ENCODE measurements at places on chromosomes 7 and 10.

GRCh38 chr7:80790877-80791276 is 128.0 kb downstream of the SEMA3C start:
- no peak for DNase-seq

DNA sequence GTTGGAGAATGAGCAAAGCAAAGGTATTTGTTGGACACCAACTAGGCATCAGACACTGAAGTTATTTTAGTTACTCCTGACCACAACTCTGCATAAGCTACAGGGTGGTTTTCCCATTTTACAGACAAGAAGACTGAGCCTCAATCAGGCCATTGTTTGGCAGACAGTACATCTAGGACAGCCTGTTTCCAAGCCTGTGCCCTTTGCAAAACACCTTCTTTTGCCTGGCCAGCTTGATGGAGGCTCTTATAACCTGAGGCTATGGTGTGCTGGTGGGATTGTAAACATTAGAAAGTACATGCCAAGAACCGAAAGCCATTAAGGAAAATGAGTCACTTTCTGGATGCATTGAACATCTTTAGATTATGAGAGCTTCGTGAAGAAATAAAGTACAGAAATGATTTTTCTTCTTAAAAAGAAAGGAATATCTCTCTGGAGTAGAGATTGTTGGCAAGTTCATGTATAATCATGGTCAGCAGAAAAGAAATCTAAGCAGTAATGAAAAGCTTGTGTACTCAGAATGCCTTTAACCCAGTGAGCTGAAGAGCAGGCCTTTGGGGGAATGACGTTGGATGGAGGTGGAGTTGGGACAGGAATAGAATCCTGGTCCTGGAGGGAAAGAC is 140.6 kb downstream of the KIAA1217 start:
- no peak for DNase-seq

GRCh38 chr7:885893-886625 is 9.7 kb downstream of the GET4 start:
- no peak for DNase-seq

GRCh38 chr7:134710854-134711624 is 64.4 kb downstream of the BPGM start:
- no peak for DNase-seq

GRCh38 chr10:87054373-87055295 is 34.5 kb downstream of the FAM25A start:
- DNase-seq = no peak

DNA sequence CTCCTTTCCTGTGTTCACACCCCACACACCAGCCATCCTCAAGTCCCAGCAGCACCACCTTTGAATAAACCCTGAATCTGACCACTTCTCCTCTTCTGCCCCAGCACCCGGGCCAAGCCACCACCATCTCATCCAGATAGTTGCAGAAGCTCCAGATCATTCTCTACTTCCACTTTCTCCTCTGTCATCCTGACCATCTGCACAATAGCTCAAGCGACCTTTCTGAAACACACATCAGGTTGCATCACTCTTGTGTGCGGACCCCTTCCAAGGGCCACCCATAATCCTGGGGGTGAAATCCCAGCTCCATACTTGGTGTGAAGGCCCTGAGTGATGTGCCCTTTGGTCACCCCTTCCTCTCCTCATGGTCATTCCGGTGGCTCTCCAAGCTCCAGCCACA is 187.4 kb upstream of the GALNT17 start:
- DNase-seq = no peak

GRCh38 chr10:124308056-124308645 is 110.6 kb downstream of the OAT start:
- DNase-seq = no peak

DNA sequence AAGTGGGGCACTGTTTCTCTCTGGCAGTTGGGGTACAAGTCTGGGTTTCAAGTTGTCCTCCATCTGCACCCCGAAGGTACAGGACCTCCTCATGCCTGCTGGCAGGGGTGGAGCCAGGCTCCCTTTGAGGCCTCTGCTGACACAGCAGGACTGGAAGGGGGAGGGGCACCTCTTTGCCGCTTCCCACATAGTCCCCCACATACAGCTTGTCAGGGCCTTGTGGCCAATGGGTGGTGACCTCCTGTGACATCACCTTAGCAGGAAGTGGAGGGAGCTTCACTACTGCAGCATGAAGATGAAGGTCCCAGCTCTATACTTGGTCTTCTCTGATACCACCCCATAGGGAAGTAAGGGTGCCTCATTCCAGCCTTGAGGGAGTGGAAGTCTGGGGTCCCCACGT is 167.8 kb downstream of the RAMP3 start:
- no peak for DNase-seq

- no peak for DNase-seq
Measured at GRCh38 chr10:125284875-125285597, 124.7 kb upstream of the CTBP2 start.

GRCh38 chr7:143487566-143487965 is 9.9 kb downstream of the TAS2R41 start:
- DNase-seq = peak; percentile 60

DNA sequence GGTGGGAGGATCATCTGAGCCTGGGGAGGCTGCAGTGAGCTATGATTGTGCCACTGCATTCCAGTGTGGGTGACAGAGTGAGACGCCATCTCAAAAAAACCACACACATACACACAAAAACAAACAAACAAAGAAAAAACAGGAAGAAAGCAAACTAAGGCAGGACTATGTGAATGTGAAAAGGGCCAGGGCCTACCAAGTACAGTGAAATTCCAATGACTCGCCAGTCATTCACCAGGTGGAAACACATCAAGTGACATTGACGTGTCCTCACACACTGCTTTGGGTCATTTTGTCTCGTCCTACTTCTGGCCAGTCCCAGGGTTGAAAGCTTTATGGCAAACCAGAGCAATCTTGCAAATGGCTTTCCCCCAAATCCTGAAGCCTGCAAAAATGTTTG is 79.9 kb downstream of the HIP1 start:
- DNase-seq = no peak

DNA sequence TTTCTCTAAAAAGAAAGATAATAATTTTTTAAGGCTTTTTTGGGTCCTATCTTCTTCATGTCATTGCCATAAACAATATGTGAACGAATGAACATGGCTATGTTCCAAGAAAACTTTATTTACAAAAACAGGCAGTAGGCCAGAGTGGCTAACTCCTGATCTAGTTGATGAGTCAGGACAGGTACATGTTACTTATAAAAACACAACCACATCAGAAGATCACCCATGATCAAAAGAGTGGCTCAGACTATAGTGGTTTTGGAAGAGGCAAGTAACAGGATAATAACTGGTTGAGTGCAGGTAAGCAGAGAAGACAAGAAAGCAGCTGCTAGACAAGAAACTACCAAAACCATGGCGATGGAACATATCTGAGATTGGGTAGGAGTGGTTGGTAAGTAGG is 468.7 kb downstream of the KCNMA1 start:
- no peak for DNase-seq

DNA sequence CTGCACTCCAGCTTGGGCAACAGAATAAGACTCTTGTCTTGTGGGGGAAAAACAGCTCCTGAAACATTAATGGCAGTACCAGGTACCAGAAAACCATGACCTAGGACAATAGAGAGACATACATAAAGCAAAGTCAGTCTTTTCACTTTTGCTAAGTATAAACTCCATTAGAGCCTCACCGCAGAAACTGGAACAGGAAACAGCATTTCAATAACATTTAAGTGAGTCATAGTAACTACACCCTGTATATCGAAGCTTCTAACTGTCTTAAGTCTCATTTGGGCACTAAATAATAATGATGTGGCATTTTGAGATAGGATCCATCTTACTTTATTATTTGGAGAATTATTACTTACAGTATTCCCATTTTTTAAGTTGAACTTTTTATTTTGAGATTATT is 517.8 kb upstream of the CELF2 start:
- no peak for DNase-seq

- DNase-seq = no peak
Measured at GRCh38 chr10:114611617-114612016, 46.5 kb downstream of the ABLIM1 start.

DNA sequence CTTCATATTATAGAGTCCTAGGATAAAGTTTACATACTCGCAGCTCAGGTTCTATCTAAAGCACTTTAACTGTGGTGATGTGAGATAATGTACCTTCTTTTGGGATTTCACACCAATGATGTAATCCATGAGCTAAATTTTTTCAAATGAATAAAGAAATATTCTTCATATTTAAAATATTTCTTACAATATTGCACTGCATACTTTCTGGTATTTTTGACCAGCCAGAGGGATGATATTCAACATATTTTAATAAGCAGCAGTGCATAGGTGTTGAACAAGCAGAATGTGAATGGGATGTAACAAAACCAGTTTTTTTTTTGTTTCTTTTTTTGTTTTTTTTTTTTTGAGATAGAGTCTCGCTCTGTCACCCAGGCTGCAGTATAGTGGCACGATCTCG is 73.2 kb upstream of the TRIM24 start:
- DNase-seq = no peak

DNA sequence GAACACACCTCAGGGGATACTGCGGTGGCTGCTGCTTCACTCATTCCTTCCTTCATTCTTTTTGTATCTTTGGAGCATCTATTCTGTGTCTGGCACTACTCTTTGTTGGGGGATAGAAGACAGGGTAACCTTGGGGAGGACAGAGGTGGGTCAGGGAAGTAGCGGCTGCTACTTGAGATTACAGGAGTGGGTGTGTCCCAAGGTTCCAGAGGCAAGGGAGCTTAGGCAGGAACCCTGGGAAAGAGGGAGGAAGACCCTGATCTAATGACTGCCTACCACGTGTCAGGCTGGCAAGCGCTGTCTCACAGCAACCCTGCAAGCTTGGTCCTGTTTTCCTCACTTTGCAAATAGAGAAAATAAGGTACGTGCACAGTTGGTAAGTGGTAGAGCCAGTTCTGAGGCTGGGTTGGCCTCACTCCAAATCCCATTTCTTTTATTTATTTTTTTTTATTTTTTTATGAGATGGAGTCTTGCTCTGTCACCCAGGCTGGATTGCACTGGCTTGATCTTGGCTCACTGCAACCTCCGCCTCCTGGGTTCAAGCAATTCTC is 985.9 kb upstream of the ZNF722 start:
- no peak for DNase-seq

- DNase-seq = no peak
Measured at GRCh38 chr10:62708569-62708968, 96.0 kb upstream of the ADO start.

- DNase-seq = no peak
Measured at GRCh38 chr10:36198322-36198721, 556.2 kb upstream of the FZD8 start.

DNA sequence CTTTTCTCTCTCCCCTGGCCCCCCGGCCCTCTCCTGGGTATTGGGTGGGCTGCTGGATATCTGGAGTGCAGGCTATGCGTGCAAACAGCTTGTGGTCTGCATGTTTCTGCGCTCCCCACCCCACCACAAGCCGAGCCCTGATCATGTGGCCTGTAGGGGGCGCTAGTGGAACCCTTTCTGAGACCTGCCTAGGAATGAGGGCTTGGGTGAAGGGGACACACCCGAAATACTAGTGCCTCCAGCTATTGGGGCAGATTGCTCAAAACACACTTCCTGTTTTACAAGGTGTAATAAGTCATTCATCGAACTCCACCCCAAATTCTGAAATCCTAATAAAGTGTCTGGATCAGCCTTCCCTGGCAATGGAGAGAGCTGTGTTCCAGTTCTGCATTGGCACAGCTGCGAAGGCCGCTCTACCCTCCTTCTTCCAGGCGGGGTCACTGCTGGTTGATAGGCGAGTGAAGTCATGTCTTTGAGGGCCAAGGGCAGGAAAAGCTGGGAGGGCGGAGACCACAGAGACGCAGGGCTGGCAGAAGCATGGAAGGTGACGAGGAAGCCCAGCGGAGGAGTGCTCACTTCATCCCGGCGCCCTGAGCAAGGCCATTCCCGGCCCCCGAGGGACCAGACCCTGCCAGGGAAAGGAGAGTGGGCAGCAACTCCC is 19.8 kb upstream of the PRRT4 start:
- DNase-seq = no peak

DNA sequence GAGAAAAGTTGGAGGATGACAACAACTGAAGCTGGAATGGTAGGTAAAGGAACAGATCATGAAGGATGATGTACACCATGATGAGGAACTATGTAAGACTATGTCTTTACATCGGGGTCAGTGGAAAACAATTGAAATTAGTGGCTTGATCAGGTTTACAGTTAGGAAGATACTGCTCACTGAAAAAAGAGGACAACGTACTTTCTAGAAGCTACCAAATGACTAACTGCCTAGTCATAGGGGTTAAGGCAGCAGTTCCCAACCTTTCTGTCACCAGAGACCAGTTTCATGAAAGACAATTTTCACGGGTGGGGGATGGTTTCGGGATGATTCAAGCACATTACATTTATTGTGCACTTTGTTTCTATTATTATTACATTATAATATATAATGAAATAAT is 91.6 kb upstream of the ANKRD1 start:
- DNase-seq = no peak

- DNase-seq = no peak
Measured at GRCh38 chr7:27802999-27803398, 63.0 kb downstream of the TAX1BP1 start.

DNA sequence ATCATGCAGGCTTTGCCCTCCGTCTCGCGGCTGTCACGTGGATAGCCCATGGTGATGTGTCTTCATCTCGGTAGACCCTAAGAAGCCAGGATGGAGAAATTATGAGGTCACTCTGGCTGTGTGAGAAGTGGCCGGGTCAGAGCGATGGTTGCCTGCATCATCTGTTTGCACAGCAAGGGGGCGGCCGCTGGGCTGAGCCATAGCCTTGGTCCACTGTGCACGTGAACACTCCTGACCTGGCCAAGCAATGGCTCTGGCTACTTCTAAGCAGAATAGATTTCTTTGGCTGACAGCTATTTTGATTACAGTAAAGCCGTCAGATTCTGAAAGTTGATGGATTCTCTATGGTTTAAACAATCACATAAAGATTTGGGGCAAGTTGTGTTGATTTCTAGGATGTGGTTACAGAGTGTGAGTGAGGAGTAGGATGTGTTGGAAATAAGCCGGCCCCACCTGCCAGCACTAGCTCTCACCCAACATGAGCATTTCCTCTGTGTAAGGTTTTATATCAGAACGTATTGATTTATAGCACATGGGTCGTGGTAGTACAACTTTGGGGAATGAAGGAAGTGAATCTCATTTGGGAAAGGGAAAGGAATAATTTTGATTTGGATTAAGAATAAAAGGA is 214.4 kb upstream of the GPR26 start:
- DNase-seq = no peak

DNA sequence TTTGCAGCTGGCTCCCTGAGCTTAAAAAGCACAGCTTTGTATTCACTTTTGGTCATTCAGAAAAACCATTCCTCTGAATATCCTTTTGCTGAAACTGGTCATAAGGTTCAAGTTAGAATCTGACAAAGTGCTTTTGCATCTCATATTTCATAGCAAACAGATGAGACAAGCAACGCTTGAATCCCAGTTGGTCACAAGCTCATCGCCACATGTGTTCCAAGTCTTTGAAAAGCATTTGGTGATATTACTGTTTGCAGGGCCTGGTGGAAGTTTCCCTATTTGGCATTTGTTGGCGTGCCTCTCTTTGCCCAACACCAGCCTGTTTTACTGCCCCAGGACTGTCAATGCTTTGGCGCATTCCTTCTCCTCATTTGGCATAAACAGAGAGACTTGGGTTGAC is 10.3 kb downstream of the TACC2 start:
- no peak for DNase-seq

All from liver (tissue), 10 donors.